ENCODE measurements at places on chromosomes 4 and X.

- no peak for DNase-seq
Observed at GRCh38 chrX:53159184-53159583, 65.2 kb downstream of the KANTR start.

DNA sequence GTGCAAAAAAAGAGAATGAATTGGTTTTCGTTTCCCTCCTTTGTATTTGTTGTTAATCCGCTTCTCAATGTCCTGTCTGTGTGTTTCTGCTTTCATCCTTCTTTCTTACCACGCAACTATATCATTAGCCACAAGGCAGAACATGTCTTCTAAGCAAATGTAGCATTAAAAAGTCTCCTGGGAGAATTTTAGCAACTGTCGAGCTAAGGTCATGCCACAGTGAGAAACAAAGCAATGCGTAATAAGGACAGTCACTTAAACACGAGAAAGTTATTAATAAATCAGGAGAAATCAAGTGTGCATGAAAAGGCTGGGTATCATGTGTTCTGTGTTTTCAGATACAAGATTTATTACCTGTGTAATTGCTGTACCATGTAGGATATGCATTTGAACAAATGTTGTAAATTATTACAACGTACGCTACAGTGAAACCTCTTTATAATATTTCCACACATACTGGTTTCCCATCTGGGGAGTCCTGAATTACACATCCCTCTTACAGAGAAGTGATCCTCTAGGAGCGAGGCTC lies 890.8 kb downstream of the TRIML1 start:
- DNase-seq: no peak

GRCh38 chr4:11954093-11954492 lies 525.4 kb upstream of the HS3ST1 start:
- peak; percentile 1 for DNase-seq

DNA sequence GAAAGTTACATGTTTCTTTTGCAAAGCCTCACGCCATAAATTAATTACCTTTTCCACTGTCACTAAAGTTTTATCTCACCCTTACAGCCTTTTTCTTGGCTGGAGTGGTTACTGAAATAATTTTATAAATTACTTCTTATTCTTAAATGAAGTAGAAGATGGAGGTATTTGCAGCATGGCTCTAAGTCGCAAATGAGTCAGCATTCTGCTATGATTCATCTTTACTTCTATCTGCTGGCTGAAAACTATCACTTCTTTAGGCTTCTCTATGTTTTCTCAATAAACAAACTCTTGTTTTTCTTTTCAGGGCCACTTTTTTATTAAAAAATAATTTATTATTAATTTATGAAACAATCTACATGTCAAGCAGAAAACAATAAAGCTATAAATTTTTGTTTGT lies 210.2 kb upstream of the GYPA start:
- no peak for DNase-seq

DNA sequence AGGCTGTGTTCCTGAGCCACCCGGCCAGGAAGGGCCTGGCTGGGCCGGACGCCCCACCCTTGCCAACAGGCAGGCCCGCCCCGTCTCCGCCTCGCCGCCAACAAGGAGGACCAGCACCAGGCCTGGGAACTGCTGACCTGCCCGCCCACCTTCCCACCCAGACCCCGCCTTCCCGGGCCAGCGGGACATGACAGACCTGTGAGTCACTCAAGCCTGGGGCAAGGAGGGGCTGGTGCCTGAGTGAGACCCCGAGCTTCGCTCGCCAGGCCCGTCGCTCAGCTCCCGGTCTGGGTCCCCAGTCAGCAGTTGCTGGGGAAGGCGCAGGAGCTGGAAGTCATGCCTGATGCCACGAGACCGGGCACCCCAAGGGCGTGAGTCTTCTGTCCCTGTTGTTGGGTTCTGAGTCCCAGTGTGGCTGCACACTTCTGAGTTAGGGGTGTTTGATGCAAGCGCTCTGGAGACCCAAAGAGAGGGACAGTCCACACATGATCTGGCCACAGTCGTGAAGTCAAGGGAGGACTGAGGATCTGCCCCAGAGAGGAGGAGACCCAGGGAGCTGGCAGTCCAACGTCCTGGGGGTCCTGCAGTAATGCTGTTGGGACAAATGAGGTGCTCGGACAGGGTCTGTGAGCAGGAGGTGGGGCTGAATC lies at the start of gene DNASE1L1:
Gene DNASE1L1 (minus strand): TSS at position 33 of the 650 bp plus-strand sequence. CDS start 3,686 bp downstream, outside the sequence.
- no peak for DNase-seq

- no peak for DNase-seq
Observed at GRCh38 chrX:9832811-9833210, 46.6 kb downstream of the SHROOM2 start.

GRCh38 chrX:45986971-45987370 lies 558.2 kb downstream of the ZNF674 start:
- DNase-seq: no peak

- DNase-seq: no peak
Observed at GRCh38 chrX:11439846-11440245, 146.6 kb downstream of the AMELX start.

DNA sequence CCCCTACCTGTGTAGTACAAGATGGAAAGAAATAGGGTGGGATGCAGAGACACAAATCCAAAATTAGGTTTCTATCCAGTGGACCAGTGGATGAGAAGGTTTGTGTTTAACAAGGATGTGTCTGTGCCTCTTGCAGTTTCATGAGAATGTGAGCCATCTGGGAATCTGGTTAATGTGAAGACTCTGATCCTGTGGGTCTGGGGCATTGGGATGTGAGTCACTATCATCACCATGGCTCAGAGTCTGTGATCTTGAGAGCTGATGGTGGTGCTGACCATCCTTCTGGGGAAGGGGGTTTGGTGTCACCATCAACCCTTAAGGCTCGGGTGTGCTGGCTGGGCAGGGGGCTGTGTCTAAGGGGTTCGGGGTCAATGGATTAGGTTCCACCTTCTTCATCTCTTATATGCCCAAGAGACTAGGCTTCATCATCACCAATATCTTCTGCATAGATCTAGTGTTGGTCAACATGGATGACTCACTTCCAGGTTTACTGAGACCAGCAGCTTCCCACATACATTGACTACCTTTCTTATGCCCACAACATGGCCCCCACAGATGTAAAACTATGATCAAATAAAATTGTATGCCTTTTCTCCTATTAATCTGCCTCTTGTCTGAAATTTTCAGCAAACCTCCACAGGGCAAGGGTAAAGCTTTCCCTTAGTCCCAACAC lies 65.7 kb upstream of the MID1 start:
- DNase-seq: no peak

DNA sequence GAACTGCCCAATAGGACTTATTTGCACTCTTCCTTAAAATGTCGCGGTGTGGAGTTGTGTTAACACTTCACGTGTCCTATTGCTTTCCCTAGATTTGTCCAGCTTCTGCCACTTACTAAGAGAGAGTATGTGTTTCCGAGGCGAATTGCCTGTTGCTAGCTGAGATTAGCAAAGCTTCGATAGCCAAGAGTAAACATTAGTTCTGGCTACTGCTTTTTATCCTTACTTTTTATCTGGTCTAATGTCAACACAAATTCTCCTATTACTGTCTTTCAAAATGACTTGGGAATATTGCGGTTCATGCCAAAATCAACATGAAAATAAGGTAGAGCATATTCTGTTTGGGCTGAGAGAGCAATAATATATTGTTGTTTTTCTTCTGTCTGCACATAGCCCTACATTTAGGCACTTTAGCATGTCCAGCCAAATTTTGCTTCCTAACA lies 90.4 kb upstream of the VEGFC start:
- DNase-seq: no peak

DNA sequence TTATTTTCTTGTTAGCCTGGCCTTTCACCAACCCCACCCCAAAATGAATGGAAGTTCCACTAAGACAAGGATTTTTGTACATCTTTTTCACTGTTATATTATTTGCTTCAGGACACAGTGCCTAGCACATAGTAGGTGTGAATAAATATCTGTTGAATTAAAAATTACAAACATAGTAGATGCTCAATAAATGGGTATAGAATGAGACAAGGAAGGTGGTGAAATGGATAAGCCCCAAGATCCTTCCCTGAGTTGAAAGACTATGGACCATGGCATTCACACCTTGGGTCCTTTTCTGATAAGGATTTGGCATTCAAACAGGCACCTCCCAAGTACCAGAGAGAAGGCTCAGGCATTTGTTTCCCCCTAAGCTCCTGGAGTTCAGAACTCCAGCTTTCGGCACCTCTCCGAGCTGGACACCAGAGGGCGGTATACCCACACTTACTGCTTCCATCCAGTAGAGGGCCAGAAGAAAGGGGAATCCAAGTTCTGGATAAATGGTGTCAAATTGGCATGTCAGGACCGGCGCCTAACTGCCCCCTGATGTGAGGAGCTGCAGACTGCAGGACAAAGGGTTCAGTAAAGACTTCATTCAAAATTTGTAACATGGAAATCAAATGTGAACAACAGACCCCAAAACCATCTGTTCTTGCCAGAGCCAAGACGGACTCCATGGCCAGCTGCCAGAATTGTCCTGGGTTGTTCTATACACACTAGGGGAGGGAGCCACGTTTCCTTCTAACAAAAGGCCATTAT lies 193.0 kb downstream of the GPC3 start:
- DNase-seq: peak; percentile 38

- DNase-seq: no peak
Observed at GRCh38 chrX:1306909-1307625, 29.5 kb upstream of the IL3RA start.

GRCh38 chr4:175531405-175532091 lies 280.5 kb downstream of the GPM6A start:
- DNase-seq: no peak

GRCh38 chr4:55012363-55013230 lies 112.8 kb downstream of the KDR start:
- DNase-seq: no peak

- peak; percentile 55 for DNase-seq
Observed at GRCh38 chr4:17347445-17347844, 164.4 kb downstream of the QDPR start.

DNA sequence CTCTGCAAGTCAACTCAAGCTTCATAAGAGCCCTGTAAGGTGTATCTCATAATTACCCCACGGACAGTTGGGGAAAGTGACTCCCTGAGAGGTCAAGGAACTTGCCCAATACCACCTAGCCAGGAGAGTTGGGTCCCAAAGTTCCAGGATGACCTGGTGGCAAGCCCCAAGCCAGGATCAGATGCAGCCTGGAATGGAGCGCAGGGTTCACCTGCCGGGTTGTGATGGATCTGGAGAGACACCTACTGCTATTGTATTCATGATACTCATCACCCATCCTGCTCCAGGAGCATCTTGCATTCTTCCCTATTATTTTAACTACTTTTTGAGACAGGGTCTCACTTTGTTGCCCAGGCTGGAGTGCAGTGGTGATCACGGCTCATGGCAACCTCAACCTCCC lies 36.1 kb downstream of the ZBTB49 start:
- no peak for DNase-seq

- DNase-seq: peak; percentile 23
Observed at GRCh38 chrX:30735839-30736238, 82.6 kb downstream of the GK start.

GRCh38 chr4:9703391-9703790 lies 78.0 kb upstream of the DRD5 start:
- DNase-seq: no peak

- DNase-seq: no peak
Observed at GRCh38 chrX:48794911-48795515, 6.9 kb upstream of the HDAC6 start.

- no peak for DNase-seq
Observed at GRCh38 chrX:100477958-100478357, 67.9 kb upstream of the PCDH19 start.

DNA sequence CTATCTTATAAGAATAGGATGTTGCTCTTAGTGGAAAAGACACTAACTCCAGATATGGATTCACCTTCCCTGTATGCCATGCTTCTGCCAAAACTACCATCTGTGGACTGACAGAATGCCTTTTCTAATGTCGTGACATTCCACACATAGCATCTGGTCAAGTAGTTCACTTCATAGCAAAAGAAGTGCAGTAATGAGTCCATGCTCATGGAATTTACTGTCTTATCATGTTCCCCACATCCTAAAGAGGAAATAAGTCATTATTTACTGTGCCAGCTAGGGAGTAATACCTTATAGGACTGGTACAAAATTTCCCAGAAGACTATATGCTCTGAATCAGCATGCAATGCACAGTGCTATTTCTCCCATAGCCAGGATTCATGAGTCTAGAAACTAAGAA lies 562.4 kb downstream of the TLL1 start:
- DNase-seq: no peak

DNA sequence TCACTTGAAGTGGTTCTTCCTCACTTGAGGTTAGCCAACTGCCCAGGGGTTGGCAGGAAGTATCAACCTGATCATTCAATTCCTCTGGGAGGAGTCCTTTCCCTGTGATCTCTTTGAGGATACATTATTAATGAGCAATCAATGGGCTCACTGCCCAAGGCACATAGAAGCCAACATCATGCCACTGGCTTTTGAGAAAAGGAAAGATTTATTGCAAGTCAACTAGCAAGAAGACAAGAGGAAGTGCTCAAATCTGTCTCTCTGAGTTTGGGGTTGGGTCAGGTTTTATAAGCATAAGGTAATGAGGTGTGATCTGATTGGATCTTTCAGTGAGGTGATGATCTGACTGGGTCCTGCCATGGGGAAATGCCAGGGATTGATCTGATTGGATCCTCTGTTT lies 39.6 kb downstream of the FGFBP1 start:
- no peak for DNase-seq

- DNase-seq: no peak
Observed at GRCh38 chrX:107834275-107835201, 8.9 kb downstream of the MID2 start.

GRCh38 chr4:54517781-54518444 lies 139.8 kb upstream of the KIT start:
- DNase-seq: no peak

GRCh38 chr4:56752985-56753384 lies 68.5 kb downstream of the SPINK2 start:
- DNase-seq: no peak

- no peak for DNase-seq
Observed at GRCh38 chr4:26905172-26905571, 44.5 kb downstream of the STIM2 start.

- no peak for DNase-seq
Observed at GRCh38 chr4:139314047-139314800, 11.9 kb upstream of the NDUFC1 start.

DNA sequence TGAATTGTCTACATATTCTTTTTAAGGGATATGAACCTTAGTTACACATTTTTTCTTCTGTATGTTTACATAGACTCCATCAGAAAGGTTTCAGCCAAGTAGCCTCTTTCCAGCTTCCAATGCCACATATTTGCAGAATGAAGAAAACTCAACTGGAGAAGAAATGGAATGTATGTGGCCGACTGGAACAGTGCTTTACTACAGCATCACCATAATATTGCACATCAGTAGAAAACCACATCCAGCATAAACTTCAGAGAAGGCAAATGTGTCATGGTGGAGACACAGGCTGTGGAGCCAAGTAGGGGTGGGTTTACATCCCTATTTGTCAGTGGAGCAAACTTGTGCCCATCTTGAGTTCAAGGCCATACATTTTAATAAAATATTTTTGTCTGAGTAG lies 204.8 kb upstream of the LDB2 start:
- DNase-seq: no peak
